HT-29 (cell line): ENCODE measurements at places on chromosomes 3 and 15.

- DNase-seq: no peak
These were observed 325.0 kb downstream of the OTOL1 start for GRCh38 chr3:161821591-161821990.

DNA sequence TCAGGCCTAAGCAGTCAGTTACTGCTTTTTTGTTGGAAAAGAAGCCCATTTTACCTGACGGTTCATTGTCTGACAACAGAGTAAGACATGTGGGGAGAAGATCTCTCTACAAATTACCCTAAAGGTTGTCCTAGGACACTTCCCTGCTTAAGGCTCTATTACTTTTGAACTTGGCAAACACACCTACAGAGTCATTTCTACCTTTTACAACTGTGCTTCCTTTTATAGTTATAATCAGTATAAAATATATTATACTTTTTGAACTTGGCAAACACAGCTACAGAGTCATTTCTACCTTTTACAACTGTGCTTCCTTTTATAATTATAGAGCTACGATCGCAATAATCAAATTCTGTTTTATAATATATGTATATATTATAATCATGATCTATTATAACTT lies 215.0 kb downstream of the TPRG1 start:
- no peak for DNase-seq

- DNase-seq: no peak
These were observed 25.1 kb downstream of the VPS39 start for GRCh38 chr15:42182961-42183360.

GRCh38 chr3:118468801-118469200 lies 565.8 kb downstream of the IGSF11 start:
- no peak for DNase-seq

DNA sequence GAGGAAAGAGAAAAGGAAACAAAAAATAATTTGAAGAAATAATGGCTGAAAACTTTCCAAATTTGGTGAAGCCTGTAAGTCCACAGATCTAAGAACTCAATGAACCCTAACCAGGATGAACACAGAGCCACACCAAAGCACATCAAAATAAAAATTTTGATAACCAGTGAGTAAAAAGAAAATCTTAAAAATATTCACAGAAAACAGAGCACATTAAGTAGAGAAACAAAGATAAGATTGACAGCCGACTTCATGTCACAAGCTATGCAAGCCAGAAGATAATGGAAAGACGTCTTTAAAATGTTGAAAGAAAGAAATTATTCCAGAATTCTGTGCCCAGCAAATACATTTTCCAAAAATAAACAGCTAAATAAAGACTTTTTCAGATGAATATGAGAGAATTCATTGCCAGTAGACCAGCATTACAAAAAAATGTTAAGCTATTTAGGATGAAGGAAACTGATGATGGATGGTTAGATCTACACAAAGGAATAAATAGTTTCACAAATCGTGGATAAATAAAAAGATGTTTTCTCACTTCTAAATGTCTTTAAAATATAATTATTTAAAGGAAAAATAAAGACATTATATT lies 140.2 kb upstream of the SKOR1 start:
- peak; percentile 53 for DNase-seq

- peak; percentile 64 for DNase-seq
These were observed at the start of gene FAIM for GRCh38 chr3:138608322-138609135. FAIM (plus strand) TSS chr3:138608771; CDS start chr3:138619727, 10,956 bp downstream.

DNA sequence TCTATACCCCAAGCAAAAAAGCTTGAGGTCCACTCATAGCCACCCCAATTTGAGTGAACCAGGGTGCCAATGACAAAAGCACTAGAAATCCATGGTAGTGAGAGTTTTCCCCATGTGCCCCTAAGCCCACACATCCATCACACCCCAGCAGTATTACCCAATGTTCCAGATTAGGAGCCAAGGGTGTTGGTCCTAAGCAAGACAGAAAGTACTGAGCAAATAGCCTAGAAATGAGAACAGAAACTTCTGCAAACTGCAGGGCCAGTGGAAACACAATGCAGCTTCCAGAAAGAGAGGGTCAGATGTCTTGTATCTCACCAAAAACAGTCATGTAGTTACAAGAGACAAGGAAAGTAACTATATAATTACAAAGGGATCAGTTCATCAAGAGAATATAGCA lies 10.9 kb upstream of the OXTR start:
- no peak for DNase-seq

GRCh38 chr3:172777901-172778300 lies 27.4 kb downstream of the ECT2 start:
- DNase-seq: no peak

GRCh38 chr3:185582871-185583270 lies 3.2 kb upstream of the SENP2 start:
- DNase-seq: no peak
